ENCODE measurements at places on chromosomes 1 and 21. TPM values are rescaled to one million over a fixed set of nuclear protein-coding genes. Genes with fewer than 3 reads are reported as not detected.

DNA sequence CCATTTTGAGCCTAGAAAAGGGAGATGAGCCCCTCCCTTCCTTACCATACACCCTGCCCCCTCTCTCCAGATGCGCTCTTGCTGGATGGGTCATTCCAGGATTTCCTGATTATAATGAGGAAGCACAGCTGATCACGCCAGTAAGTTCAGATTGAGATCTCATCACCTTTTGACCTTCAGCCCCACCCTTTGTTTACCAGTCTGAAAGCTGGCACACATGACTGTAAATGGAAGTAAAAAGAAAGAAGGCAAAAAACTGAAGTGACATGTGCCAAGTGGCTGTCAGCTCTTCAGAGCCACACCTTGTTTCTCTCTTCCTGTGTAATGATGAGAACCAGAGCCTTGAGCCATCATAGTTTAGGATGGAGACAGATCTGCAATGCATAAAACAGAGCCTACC, 27.9 kb downstream of the S1PR1 start:
- H3K4me1 ChIP-seq: no peaks in the 10 kb centered on the region
- no peak overlapping the region for H3K4me3 ChIP-seq
- no peaks in the 10 kb centered on the region for H3K36me3 ChIP-seq
- DNase-seq: no peak
- H3K27me3 ChIP-seq: no peaks in the 10 kb centered on the region

DNA sequence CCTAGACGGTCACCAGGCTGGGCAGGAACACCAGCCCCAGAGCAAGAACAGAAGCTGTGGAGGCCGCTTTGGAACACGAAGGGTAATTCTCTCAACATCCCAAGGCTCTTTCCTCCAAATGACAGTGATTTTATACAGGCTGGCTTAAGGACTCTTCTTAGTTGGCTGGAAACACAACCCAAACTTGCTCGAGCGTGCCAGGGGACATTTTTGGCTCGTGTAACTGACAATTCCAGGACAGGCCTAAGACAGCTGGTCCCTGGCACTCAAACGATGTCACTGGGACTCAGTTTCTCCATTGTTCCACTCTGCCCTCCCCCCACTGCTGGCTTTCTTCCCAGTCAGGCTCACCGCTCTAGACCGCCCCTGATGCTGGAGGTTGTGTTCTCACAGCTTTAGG, 164.7 kb downstream of the NPHP4 start:
- no peaks in the 10 kb centered on the region for H3K4me1 ChIP-seq
- H3K27ac ChIP-seq: no peak overlapping the region
- H3K4me3 ChIP-seq: no peak overlapping the region

- no peak overlapping the region for H3K27ac ChIP-seq
- DNase-seq: no peak
- H3K4me3 ChIP-seq: no peak overlapping the region
- no peaks in the 10 kb centered on the region for H3K36me3 ChIP-seq
- H3K27me3 ChIP-seq: no peaks in the 10 kb centered on the region
- no peaks in the 10 kb centered on the region for H3K4me1 ChIP-seq
Measured at GRCh38 chr1:203593723-203594122, 32.9 kb upstream of the ATP2B4 start.

DNA sequence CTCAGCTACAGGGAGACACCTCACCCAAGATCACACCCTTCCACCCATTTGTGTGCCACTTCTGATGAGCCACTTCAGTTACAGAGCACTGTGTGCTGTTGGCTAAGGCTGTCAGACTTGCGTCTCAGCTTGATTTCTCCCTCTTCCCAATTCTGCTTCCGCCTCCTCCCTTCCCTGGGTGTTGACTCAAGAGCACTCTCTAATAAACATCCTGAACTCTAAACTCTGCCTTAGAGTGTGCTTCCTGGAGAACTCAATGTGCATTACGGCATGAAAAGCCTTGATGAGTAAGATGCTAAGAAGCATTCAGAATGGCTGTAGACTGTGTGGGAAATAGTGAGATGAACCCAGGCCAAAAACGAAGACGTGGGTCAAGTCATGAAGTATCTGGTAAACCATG, 54.9 kb upstream of the S1PR1 start:
- H3K4me1 ChIP-seq: no peaks in the 10 kb centered on the region
- H3K27me3 ChIP-seq: no peaks in the 10 kb centered on the region
- no peak overlapping the region for H3K27ac ChIP-seq

- peak; percentile 83 for DNase-seq
- no peaks in the 10 kb centered on the region for H3K4me1 ChIP-seq
- H3K4me3 ChIP-seq: no peak overlapping the region
- no peaks in the 10 kb centered on the region for H3K36me3 ChIP-seq
Measured at GRCh38 chr1:209576392-209577197, 6.9 kb upstream of the CAMK1G start.

DNA sequence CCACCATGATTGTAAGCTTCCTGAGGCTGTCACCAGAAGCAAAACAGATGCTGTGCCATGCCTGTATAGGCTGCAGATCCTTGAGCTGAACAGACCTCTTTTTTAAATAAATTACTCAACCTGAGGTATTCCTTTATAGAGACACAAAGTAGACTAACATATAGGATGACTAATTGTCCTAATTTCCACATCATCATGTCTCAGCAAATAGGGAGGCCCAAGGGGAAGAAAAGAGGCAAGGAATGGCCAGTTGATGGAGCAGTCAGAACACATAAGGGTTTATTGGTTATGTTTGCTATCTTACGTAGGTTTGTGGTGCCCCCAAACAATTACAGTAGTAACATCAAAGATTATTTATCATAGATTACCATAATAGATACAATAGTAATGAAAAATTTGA, 126.2 kb downstream of the RASAL2 start:
- no peak overlapping the region for H3K27ac ChIP-seq
- no peaks in the 10 kb centered on the region for H3K4me1 ChIP-seq
- DNase-seq: no peak
- no peaks in the 10 kb centered on the region for H3K36me3 ChIP-seq
- H3K27me3 ChIP-seq: no peaks in the 10 kb centered on the region

- no peak for DNase-seq
- H3K27ac ChIP-seq: no peak overlapping the region
- H3K4me1 ChIP-seq: no peaks in the 10 kb centered on the region
- no peak overlapping the region for H3K4me3 ChIP-seq
- no peaks in the 10 kb centered on the region for H3K36me3 ChIP-seq
Measured at GRCh38 chr21:35333831-35334618, 284.9 kb upstream of the RUNX1 start.

- H3K27me3 ChIP-seq: no peaks in the 10 kb centered on the region
- no peak for DNase-seq
- H3K4me1 ChIP-seq: no peaks in the 10 kb centered on the region
- no peak overlapping the region for H3K4me3 ChIP-seq
- H3K36me3 ChIP-seq: peaks cover 25% of the 10 kb centered on the region
Measured at GRCh38 chr1:222656391-222657155, 38.7 kb downstream of the MIA3 start.

Gene TRPM2
- 11.5 TPM for total RNA-seq

Gene FAM72C
- 0.38 TPM for total RNA-seq

Gene DNASE2B
- total RNA-seq: not detected

Gene TRAF3IP3
- 16.4 TPM for total RNA-seq
